ENCODE measurements at places on chromosomes 3 and 15.

DNA sequence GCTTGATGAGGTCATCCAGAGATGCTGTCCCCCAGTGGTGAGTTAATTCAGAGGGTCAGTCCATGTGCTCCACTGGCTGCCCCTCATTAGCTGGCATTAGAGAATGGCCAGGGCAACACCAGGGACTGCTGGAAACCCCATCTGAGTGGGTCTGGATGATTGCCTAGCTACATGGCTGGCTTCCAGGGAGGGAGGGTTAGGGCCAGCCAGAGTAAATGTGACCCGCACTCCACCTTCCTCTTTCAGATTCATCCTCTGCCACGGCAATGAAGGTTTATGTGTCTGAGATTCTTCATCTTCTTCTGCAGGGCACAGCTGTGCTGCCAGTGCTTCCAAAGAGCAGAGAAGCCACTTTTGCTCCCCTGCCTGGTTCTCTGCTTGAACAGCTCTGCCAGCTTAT is 391.9 kb downstream of the OCA2 start:
- no peak for DNase-seq

- no peak for DNase-seq
These were observed 483.7 kb upstream of the FRG2C start for GRCh38 chr3:75180235-75180944.

DNA sequence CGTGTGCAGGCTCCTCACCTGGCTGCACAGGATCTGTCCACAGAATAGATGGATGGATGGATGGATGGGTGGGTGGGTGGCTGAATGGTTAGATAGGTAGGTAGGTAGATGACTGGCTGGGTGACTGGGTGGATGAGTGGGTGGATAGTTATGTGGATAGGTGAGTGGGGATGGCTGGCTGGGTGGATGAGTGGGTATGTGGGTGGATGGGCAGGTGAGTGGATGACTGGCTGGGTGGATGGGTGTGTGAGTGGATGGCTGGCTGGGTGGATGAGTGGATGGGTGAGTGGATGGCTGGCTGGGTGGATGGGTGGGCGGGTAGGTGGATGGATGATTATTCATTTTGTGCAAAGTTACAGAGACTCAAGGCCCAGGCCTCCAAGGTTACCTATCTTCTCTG is 172.9 kb upstream of the CTDSPL start:
- DNase-seq: no peak

DNA sequence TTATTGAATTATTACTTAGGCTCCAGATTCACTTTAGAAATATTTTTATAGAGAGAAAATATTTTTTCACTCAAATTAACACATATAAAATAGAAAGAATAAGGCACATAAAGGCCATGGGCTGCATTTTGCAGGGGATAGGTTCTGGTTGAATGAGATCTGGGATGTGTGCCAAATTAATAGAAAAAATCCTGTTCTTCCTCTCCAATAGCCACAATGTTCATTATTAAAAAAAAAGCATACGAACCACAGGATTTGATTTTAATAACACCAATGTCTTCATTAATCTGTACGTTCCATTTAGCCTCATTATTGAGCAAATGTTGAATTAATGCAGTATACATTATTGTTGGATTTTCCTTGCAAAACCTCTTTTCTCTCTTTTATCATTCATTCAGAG is 622.8 kb upstream of the AGTR1 start:
- DNase-seq: no peak

DNA sequence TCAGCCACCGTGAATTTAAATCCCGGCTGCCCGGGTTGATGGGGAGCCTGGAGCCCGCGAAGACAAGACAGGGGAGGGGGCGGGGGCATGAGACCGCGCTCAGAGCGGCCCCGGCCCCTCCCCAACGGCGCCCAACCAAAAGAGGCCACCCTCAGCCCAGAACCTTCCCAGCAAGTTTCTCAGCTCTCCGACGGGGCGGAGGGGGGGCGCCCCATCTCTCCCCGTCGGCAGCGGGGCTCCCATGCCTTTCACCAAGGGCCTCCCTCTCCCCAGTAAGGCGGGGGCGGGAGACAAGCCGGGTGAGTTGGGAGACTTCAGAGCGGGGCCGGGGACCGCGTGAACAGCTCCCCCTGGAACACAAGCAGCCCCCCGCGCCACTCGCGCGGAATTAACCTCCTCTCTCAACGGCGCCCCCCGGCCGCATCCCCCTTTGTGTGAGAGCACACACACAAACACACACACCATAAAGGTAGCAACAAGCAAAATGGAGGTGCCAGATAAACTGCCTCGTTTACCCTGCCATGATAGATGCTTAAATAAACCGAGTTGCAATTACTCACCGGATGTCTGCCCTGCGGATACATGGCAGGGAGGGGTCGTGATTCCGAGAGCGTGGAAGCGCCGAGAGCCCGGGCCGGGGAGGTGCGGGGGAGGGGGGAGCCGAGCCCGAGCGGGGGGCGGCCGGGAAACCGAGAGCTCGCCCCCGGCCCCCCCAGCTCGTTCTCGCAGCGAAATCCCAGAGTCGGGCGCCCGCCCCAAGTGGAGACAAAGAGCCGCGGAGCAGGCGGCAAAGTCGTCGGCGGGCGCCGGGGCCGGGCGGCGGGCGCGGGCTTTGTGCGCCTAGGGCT is 1.3 kb downstream of the TLE3 start:
- DNase-seq: peak; percentile 61

Measured in activated CD4-positive, alpha-beta T cell treated with anti-CD3 and anti-CD28 coated beads, Interleukin-10, Interleukin-2, amounts not matched to agents 100 ng/mL and 50 ng/mL, durations not matched to agents 16 hours and 8 hours (primary cell).